ENCODE measurements at places on chromosomes 5 and 9. TPM values are rescaled to one million over a fixed set of nuclear protein-coding genes. Genes with fewer than 3 reads are reported as not detected.

DNA sequence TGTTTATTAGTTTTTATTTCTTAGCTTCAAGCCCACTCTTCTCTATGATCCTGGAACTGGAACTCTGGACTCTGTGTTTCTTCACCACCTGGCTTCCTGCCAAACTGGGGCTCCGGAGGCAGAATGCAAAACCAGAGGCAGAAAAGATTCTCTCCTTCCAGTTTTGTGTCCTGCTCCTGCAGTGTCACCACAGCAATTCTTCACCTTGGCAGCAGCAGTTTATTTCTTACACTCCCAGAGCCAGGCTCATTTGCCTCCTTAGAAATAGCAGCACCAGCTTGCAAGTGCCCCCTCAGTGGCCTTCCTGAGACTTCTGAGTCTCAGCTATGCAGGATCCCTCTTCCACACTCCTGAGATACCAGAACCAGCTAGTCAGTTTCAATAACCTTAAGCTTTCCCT, 26.7 kb upstream of the CAMK4 start:
- H3K4me1 ChIP-seq, result peaks cover 4% of the 10 kb centered on the region
- peak; percentile 31 for DNase-seq
- no peak overlapping the region for H3K27ac ChIP-seq
- H3K27me3 ChIP-seq, result no peaks in the 10 kb centered on the region

- H3K4me1 ChIP-seq, result peaks cover 19% of the 10 kb centered on the region
- H3K27me3 ChIP-seq, result no peaks in the 10 kb centered on the region
- H3K36me3 ChIP-seq, result no peaks in the 10 kb centered on the region
- DNase-seq, result peak; percentile 35
- H3K27ac ChIP-seq, result no peak overlapping the region
- H3K4me3 ChIP-seq, result no peak overlapping the region
Observed at GRCh38 chr5:72558383-72558782, 51.2 kb upstream of the ZNF366 start.

DNA sequence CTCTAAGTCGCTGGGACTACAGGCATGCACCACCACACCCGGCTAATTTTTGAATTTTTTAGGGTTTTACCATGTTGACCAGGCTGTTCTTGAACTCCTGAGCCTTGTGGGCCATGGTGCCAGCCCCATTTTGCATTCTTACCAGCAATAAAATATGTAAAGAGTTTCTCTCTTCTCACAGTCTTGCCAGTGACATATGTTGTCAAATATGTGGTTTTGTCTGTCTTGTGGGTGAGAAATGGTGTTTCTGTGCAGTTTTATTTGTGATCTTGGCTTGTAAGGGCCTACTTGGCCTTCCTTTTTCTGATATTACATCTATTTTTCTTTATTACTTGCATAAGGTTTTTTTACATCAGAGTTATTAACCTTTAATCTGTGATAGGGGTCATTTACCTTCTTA, 47.1 kb downstream of the SPIN1 start:
- H3K27ac ChIP-seq, result no peak overlapping the region
- peaks cover 56% of the 10 kb centered on the region for H3K36me3 ChIP-seq
- H3K4me1 ChIP-seq, result peaks cover 12% of the 10 kb centered on the region
- H3K27me3 ChIP-seq, result no peaks in the 10 kb centered on the region
- no peak overlapping the region for H3K4me3 ChIP-seq

Gene TAF11L5
- not detected for total RNA-seq

Gene SMIM32
- not detected for total RNA-seq

GRCh38 chr9:118785456-118785855, 583.8 kb downstream of the BRINP1 start:
- no peaks in the 10 kb centered on the region for H3K36me3 ChIP-seq
- H3K4me1 ChIP-seq, result no peaks in the 10 kb centered on the region
- no peaks in the 10 kb centered on the region for H3K27me3 ChIP-seq
- no peak for DNase-seq

DNA sequence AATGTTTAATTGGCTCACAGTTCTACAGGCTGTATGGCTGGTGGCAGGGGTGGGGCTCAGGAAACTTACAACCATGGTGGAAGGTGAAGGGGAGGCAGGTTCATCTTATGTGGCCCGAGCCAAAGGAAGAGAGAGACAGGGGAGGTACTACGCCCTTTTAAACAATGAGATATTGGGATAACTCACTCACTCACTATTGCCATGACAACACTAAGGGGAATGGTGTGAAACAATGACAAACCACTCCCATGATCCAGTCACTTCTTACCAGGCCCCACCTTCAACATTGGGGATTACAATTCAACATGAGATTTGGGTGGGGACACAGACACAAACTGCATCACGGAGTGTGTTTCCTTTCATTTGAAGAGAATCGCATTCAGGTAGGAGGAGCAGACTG, 220.9 kb downstream of the GADD45G start:
- H3K27ac ChIP-seq, result no peak overlapping the region
- no peak overlapping the region for H3K4me3 ChIP-seq
- DNase-seq, result no peak

Gene ENTPD2
- total RNA-seq, result 3.5 TPM

Gene TNFSF8
- total RNA-seq, result 5.8 TPM

DNA sequence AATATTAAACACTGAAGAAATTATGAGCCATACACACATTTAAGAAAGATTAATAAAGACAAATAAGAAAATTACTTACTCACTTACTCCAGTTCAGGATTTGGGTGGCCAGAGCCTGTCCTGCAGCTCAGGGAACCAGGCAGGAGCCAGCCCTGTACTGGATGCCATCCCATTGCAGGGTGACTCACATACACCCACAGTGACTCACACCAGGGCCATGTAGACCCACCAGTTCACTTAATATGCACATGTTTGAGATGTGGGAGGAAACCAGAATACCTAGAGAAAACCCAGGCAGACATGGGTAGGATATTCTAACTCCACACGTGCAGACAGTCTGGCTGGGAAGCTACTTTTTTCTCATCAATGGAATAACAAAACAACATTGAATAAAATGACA, 49.6 kb upstream of the ADRB2 start:
- H3K36me3 ChIP-seq, result no peaks in the 10 kb centered on the region
- no peak overlapping the region for H3K27ac ChIP-seq
- DNase-seq, result peak; percentile 19
- no peaks in the 10 kb centered on the region for H3K4me1 ChIP-seq
- H3K4me3 ChIP-seq, result no peak overlapping the region

DNA sequence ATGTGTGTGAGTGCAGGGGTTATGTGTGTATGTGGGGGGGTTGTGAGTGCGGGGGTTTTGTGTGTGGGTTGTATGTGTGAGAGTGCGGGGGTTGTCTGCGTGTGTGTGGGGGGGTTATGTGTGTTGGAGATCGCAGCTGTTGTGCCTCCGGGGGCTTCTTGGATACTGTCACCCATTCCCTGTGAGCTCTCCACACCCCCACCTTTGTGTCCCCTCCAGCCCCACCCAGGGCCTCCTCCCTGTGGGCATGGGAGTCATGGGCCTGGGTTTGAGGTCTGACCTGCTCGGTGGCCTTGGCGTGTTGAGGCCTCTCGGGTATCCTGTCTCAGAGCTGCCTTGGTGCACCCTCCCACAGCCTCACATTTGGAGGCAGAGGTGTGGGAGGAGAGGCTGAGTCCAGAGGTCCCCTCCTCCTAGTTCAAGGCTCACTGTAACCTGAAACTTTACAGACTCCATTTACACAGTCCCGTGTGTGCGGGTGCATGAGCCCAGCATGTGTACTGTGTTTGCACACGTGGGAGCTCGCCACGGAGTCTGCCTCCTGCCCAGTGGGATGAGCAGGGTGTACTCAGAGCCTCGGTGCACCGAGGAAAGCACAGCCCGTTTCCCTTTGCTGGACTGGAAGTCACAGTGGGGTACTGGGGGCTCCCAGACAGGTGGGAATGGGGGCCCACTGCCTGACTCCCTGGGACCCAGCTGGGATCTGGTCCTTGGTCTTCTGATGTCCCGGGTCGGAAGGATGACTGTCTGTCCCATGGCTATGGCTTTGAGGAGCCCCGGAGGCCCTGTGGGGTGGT, 43.4 kb downstream of the RXRA start:
- H3K4me1 ChIP-seq, result peaks cover 95% of the 10 kb centered on the region
- H3K27me3 ChIP-seq, result no peaks in the 10 kb centered on the region
- H3K27ac ChIP-seq, result no peak overlapping the region
- no peak overlapping the region for H3K4me3 ChIP-seq
- no peaks in the 10 kb centered on the region for H3K36me3 ChIP-seq

Gene PCDHGA8
- 4.2 TPM for total RNA-seq

DNA sequence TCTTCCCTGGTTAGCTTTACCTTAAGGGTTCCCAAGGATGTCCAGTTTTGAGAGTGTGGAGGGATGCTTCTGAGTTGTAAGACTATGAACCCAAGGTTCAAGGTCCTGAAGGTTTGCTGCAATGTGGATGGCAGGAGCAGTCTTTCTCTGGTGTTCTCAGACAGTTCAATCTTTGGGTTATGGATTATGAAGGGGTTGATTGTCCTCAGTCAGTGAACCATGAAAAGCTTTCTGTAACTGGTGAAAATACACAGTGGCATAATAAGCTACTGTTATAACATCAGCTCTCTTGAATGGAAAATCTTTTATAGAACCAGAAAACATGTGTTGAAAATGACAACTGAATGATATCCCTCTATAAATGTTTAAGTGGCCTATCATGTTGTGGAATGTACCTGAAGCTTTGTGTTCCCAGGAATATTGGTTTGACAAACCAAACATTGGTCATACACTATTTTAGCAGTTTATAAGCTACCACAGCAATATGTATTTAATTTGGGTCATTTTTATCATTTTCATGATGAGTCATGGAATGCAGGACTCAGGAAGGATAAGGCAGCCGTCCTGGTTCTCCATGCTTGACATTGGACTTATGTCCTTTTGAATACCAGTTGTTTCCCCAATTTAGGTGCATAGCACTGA, 1041.8 kb upstream of the ARRDC3 start:
- H3K4me1 ChIP-seq, result no peaks in the 10 kb centered on the region
- H3K27me3 ChIP-seq, result no peaks in the 10 kb centered on the region
- H3K36me3 ChIP-seq, result no peaks in the 10 kb centered on the region
- no peak overlapping the region for H3K4me3 ChIP-seq

DNA sequence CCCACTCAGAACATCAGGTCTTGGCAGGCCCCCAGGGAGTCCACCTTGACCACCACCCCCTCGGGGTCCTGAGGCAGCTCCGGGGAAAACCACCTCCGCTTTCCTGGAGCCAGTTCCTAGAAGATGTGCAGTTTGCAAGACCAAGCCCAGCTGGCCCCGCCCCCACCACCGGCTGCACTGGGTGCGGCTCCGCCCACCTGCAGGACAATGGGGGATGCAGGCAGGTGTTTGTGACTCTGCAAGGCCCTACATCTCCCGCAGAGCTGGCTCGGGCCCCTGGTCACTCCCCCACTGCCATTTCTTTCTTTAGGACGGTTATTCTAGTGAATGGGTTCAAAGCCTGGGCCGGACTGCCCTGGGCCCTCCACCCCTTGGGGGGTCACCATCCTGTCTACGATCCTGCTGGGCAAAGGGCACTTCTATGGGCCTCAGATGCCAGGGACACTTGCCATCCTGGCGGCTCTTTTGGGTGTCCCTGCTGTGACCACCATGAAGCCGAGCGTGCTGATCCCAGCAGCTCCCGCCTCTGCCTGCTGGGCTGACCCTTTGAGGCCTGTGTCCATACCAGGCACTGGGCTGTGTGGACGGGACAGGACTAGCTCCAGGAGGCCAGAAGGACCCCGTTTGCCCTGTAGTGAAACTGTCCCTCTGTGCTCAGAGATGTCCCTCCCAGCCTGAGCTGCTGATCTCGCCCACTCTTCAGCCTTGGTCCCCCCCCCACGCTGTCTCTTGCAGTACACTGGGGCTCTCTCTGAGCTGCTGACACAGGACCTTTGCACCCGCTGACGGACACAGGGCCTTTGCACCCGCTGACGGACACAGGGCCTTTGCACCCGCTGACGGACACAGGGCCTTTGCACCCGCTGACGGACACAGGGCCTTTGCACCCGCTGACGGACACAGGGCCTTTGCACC, 5.9 kb upstream of the NACC2 start:
- H3K27me3 ChIP-seq, result no peaks in the 10 kb centered on the region
- no peak for DNase-seq
- no peak overlapping the region for H3K27ac ChIP-seq
- H3K4me3 ChIP-seq, result no peak overlapping the region
- peaks cover 35% of the 10 kb centered on the region for H3K4me1 ChIP-seq
- no peaks in the 10 kb centered on the region for H3K36me3 ChIP-seq

- H3K4me3 ChIP-seq, result no peak overlapping the region
- H3K27me3 ChIP-seq, result no peaks in the 10 kb centered on the region
- DNase-seq, result no peak
- no peak overlapping the region for H3K27ac ChIP-seq
- peaks cover 27% of the 10 kb centered on the region for H3K36me3 ChIP-seq
- peaks cover 13% of the 10 kb centered on the region for H3K4me1 ChIP-seq
Observed at GRCh38 chr9:128118472-128118857, 9.1 kb downstream of the PTGES2 start.

Gene RMRP
- 16,001 TPM for total RNA-seq
